AG04450 (cell line): ENCODE measurements at places on chromosomes 5 and 9.

DNA sequence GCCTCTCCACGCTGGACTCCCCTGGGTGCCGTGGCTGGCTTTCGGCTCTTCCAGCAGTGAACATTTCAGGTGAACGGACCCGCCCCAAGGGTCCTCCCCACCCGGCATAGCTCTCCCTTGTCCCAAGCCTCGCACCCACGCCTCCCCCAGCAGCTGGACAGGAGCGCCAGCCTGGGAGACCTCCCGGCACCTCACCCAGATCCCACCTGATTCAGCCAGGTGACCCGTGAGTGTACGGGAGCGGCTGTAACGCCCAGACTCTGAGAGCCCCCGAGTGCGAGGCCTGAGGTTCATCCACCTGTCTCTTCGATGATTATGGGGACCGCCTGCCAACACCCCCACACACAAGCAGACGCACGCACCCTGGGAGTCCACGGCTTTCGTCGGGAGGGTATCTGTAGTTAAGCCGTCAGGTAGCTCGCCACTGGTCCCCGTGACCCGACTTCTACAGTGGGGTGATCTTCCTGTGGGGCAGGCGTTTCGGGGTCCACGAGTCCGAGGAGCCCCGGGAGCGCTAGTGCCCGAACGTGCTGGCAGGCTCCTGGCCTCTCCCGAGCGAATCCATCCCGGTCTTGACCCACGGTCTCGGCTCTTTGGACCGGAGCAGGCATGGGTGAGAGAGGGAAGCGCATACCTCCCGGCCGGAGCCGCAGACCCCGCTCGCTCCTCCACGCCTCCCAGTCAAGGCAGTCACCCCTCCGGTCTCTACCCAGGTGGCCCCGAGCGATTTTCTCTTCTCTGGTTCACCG lies 14.9 kb downstream of the TRIM7 start:
- no peak for DNase-seq

GRCh38 chr9:28435456-28435855 lies 862.2 kb upstream of the C9orf72 start:
- no peak for DNase-seq

DNA sequence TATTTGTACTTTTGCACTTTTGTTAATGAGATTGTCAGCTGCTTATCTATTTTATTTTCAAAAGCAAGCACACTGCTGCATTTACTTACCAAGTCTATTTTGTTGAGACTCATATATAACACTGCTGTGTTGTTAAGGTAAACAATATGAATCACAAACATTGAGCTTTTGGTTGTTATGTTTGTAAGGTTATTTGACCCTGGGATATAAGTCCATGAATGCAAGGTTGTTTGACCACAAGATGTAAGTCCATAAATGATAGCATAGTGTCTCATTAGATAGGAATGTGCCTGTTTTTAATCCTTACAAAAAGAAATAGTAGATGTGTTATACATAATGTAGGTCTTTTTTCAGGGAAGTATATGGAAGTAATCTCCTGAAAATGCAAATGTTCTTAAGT lies 845.9 kb downstream of the CDH9 start:
- no peak for DNase-seq

- DNase-seq, result no peak
Measured at GRCh38 chr5:149166128-149166527, 24.8 kb downstream of the ABLIM3 start.

DNA sequence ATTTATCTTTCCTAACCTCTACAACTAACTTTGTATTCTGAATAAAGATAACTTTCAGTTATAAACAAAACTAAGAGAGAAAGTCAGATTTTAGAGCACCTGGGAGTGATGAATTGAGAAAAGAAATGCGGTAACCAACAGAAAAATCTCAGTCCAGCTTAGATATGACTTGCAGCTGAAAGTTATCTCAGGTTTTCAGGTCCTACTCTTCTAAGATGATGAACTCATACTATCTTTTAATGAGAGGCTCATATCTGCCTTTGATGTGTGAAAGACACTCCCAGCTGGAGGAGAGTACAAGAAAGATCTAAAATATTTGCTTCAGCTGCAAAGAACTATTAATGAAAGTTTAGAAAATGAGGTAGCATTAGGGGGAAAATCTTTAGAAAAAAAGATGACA lies 190.5 kb downstream of the DENND1A start:
- no peak for DNase-seq

GRCh38 chr5:149418910-149419531 lies 39.9 kb upstream of the IL17B start:
- DNase-seq, result no peak

GRCh38 chr5:132481596-132482211 lies 8.9 kb downstream of the IRF1 start:
- DNase-seq, result no peak
